ENCODE measurements at places on chromosomes 6 and 20.

GRCh38 chr6:97040355-97040860 lies 115.9 kb downstream of the KLHL32 start:
- no peak for DNase-seq

- DNase-seq = no peak
Observed at GRCh38 chr6:165732696-165733488, 69.9 kb upstream of the PDE10A start.

GRCh38 chr6:6910734-6911295 lies 196.9 kb upstream of the RREB1 start:
- no peak for DNase-seq

- no peak for DNase-seq
Observed at GRCh38 chr20:35151736-35152135, 4.6 kb upstream of the EDEM2 start.

DNA sequence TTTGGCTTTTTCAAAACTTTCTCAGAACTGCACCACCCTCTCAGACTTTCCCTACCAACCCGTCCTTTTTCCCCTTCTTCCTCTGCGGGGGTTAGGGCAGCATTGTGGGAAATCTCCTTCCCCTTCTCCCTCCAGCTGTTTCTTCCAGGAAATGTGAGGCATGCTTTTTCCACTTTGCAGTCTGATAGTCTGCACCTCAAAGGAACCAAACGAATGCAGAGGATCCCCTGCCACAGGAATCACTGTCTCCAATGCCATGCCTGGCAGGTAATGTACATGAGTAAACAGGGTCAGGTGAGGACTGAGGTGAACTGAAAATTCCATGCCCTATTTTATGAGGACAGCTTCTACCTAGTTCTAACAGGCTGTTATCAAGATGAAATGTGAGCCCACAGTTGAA lies 218.4 kb downstream of the BCAS1 start:
- no peak for DNase-seq

DNA sequence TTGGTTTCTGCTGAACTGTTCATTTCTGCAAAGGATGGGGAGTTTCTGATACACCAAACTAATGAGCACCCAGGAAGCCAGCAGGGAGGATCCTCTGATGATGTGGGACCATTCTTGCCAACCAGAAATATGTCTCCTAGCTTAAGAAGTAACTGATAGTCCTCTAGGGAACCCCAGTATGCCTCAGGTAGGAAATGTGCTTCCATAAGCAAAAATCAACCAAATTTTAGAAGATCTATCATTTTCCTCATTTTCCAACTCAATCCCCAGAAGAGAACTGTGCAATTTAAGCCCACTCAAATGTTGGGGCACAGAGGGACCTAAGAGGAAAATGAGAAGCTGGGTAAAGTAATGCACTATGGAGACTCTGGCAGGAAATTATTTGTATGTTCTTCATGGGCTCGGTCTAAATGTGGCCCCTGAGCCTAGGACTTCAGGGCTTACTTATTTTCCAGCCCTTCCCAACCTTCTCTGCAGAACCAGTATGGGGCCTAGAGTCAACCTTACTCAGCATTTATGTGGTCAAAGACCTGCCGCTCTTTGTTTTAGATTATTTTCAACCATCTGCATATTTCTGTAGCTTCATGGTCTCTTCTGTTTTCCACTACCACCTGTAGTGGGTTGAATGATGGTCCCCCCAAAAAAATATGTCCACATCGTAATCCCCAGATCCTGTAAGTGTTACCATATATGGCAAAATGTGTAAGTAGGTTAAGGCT lies 359.8 kb upstream of the CDH4 start:
- DNase-seq = no peak

GRCh38 chr6:133291671-133292070 lies 50.5 kb downstream of the EYA4 start:
- no peak for DNase-seq

DNA sequence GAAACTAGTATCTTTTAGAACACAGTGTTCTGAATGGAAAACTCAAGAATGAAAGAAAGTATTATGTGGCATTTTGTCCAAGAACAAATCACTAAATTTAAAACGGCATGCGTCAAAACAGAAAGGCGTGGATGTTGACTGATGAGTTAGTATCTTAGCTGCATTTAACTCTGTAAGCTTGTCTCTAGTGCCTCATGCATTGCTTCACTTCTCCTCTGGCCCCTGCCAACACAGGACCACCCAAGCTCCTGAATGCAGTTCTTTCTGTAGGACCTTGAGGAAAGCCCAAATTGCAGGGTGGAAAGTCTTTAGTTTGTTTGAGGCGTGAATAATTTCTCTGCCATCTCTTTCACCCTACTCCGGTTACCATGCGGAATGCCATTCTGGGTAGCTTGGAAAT lies 632.2 kb downstream of the COL12A1 start:
- no peak for DNase-seq

DNA sequence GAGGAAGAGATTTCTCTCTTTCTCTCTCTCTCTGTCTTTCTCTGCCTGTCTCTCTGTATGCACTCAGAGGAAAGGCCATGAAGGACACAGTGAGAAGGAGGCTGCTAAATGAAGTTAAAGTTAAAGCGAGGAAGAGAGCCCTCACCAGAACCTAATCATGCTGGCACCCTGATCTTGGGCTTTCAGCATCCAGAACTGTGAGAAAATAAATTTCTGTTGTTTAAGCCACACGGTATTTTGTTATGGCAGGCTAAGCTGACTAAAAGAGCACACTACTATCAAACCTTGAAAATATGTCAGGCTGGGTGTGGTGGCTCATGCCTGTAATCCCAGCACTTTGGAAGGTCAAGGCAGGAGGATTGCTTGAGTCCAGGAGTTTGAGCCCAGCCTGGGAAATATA lies 8.0 kb upstream of the TCF21 start:
- no peak for DNase-seq

- no peak for DNase-seq
Observed at GRCh38 chr6:139064981-139065665, 36.6 kb downstream of the ABRACL start.

DNA sequence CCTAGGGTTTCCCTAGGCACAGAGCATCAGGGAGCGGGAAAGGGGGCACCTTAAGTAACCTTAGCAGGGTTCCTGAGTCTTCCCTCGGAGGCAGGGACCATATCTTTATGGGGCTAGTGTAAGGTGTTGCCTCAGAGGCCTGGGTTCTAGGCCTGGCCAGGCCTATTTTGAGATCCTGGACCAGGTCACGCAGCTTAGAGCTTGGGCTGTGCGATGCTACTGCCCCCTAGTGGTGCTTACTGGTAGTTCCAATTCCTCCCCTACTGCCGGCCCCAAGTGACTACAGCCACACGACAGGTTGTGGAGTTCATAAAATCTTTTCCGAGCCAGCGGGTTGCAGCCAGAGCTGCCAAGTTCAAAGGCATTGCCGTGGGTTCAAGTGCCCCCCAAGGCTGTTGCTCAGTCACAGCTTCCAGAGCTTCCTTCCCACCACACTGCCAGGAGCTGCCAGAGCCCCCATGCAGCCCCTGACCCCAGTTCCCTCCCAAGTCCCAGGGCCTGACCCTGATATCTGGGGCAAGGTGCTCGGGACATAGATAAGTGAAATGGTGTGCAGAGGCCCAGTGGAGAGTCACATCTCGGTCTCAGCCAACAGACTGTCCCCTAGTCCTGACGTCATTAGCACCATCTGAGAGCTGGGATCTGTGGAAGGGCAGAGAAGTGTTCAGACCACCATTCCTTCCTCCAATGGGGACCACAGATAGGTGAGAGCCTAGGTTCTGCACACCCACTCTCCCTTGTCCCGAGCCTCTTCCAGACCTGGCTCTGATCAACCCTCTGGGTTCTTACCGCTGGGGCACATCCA lies 3.3 kb downstream of the LRRC73 start:
- DNase-seq = peak; percentile 64

DNA sequence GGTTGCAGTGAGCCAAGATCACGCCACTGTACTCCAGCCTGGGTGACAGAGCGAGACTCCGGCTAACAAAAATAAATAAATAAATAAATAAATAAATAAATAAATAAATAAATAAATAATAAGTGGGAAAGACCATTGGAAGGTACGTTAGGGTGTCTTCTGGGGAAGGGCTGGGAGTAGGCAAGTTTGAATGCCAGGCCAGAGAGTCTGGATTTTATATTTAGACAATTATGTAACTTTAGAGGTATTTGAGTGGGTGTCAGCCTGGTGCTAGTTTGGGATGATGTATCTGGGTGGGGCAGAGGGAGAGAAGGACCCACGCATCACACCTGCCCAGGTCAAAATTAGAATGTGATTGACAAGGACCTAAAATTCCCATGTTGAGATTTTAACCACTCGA lies 108.5 kb upstream of the PRND start:
- no peak for DNase-seq

GRCh38 chr20:33387177-33387576 lies 14.1 kb downstream of the CDK5RAP1 start:
- no peak for DNase-seq

DNA sequence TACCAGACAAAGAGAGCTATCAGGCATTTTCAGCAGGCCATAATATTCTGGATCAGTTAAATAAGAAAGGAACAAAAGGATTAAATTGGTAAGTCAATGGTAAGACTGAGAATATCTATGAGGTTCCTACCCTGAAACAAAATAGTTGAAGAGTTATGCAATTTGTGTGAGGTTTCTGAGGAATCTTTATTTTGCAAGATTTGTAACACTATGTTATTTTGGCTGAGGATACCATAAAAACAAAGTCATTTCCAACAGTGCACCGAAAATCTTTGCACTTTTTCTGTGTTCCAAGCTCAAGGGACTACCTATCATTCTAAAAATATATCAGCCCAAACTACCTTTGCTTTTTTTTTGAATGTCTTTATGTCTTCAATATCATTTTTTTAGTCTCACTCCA lies 383.3 kb upstream of the CITED2 start:
- no peak for DNase-seq

GRCh38 chr6:138161088-138161337 lies 726 bp upstream of the ARFGEF3 start:
- DNase-seq = no peak

GRCh38 chr6:89509777-89510281 lies 76.9 kb downstream of the ANKRD6 start:
- DNase-seq = no peak

DNA sequence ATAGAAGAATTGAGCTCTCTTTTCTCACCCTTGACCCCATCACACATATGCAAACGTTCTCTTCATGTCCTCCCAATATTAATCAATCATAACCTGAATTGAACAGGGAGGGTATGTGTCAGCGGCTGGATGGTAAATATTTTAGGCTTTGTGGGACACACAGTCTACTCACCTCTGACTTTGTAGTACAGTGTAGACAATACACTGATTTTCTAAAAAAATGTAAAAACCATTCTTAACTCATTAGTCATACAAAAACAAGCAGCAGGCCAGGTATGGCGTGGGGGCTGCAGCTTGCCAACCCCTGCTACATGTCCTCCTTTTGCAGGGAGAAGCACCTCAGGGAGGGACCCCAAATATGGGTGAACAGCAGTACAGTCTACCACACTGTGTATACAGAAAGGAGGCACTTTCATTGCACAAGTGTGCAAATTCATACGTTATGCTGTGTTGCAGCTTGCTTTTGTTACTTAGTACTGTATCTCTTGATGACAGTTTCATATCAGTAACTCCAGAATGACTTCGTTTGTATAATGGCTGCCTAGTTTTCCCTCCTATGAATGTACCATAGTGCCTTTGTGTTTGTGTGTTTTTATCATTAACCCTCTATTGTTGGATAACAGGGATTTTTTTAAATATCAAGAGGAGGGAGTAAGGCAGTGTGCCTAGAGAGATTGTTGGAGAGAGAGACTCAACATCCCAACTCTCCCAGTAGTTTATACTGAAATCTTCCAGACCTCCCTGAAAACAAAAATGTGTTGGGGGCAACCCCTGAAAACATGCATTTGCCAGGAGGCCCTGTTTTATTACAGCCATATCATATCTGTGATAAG lies 214.3 kb downstream of the ZMYND8 start:
- DNase-seq = no peak

- no peak for DNase-seq
Observed at GRCh38 chr20:63225082-63225454, 9.1 kb upstream of the YTHDF1 start.

GRCh38 chr6:37942606-37943376 lies 123.3 kb downstream of the ZFAND3 start:
- DNase-seq = no peak

GRCh38 chr6:167276772-167277533 lies 14.2 kb upstream of the UNC93A start:
- DNase-seq = no peak

DNA sequence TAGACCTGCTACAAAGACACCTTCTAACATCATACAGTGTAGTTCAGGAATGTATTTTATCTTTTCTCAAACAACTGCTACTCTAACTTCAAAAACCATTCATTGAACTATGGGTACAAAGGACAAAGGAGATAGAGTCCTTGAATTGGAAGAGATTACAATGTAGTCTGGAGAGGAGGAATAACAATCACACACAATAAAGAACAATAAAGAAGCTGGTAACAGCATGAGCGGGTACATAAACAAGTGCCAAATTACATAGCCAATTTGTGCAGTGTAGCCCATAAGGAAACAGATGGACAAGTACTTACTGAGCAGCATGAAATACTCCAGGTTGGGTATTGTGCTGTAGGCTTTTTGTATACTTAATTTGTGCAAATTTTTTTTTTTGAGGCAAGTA lies 44.3 kb downstream of the OSTM1 start:
- DNase-seq = no peak

- DNase-seq = no peak
Observed at GRCh38 chr20:33883164-33883563, 72.0 kb downstream of the CHMP4B start.

- no peak for DNase-seq
Observed at GRCh38 chr6:37653933-37654565, 43.6 kb downstream of the MDGA1 start.

GRCh38 chr20:55446301-55446700 lies 559.0 kb downstream of the CBLN4 start:
- no peak for DNase-seq

DNA sequence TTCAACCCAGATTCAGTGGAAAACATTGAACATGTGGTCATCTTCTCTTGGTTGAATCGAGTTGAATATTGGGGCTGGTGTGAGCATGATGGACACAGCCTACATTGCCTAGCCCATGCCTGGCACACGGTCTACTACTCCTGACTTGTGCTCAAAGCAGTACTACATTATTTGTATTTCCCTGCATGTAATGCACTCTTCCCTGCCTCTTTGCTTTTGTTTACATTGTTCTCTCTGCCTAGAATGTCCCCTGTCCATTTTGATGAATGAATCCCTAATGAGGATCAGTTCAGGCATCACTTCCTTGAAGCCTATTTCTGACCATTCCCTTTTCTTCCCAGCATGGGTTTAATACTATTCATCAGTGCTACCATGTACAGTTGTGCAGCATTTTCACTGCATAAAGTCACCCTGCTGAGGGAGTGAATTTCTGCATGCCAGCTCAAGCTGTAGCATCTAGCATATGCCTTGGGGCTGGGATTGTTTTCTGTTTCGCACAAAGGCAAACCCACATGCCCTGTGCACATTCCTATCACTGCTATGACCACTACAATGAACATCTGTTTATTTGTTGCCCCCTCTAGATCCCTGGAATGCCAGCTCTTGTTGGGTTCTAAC lies 75.3 kb upstream of the CCN6 start:
- DNase-seq = no peak

DNA sequence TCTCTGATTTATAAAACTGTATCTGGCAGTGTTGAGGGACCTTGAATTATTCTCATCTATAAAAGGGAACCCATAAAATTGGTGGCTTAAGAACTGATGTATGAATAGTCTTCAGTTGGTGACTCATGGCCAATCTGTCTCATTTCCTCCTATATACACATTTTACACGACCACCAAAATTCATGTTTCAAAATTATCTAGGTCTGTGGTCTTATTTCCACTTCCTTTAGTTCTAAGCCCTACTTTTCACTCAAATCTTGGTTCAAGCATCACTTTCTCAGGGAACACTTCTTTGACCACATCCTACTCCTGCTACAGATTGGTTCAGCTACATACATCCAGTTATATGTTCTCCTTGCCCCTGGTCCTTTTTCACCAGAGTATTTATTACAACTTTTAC lies 18.6 kb upstream of the ENPP1 start:
- no peak for DNase-seq
